ENCODE measurements at places on chromosomes 5 and 9. TPM values are rescaled to one million over a fixed set of nuclear protein-coding genes. Genes with fewer than 3 reads are reported as not detected.

The SLC46A2 gene
- total RNA-seq: 1.0 TPM

- DNase-seq: no peak
Measured at GRCh38 chr9:19286634-19287188, 56.2 kb downstream of the DENND4C start.

DNA sequence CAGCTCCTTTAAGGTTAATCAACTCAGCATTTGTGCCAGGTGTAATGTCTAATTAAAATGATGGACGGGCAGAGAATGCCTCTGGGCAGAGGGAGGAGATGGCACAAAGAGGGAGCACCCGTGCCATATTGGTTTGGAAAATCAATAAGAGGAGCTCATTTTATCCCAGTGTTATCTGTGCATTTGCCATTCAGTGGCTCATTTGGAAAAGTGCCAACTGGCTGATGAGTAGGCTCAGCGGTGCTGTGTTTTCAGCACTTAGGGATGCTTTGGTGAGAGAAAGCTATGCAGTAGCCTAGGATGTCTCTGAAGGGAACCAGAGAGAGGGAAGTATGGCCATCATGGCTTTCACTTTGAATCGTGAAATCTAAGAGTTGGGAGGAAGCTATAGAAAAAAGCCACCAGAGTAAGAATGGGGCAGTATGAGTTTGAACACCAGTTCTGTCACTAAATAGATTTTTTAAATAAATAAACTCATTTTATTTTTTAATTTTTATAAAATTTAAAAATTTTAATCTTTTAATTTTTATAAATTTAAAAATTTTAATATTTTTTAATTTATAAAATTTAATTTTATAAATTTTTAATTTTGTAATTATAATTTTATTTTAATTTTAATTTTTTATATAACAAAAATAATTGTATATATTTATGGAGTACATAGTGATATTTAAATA is 472.8 kb downstream of the BRINP1 start:
- DNase-seq: peak; percentile 5

The C9orf85 gene
- total RNA-seq: 12.0 TPM

DNA sequence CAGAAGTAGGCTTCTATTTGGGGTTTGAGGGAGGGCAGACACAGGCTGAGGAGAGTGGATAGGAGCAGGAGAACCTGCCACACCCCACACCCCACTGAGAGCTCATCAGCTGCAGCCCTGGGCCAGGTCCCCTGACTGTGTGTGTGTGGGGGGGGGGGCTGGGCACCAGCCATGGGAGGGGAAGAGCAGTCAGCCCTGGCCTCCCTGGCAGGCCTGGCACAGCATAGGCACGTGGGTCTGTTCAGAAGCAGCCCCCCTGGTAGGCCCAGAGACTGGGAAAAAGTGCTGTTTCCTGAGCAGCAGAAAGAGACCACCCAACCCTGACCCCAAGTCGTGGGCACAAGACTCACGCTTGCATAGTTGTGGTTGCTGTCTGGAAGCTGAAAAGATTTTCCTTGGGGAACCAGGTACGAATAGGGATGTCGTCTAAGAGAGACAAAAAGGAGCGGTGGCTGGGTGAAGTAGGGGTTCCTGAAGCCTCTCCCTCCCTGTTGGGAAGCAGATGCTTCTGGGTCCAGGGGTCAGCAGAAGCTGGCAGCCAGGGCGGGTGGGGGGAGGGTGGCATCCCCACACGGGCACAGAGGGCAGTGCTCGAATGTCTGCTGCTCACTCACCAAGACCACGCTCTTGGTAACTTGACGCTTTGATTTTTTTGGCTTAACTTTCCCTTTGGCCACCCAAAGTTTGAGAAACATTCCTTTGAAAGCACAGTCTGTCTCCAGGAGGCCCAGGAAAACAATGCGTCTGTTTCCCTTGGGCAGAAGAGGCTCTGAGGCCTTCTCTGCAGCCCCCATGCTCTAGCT is 2.9 kb downstream of the NSMF start:
- DNase-seq: no peak

Measured in dorsolateral prefrontal cortex (tissue), 122 donors.